ENCODE measurements at places on chromosomes 3 and 15. TPM values are rescaled to one million over a fixed set of nuclear protein-coding genes. Genes with fewer than 3 reads are reported as not detected.

DNA sequence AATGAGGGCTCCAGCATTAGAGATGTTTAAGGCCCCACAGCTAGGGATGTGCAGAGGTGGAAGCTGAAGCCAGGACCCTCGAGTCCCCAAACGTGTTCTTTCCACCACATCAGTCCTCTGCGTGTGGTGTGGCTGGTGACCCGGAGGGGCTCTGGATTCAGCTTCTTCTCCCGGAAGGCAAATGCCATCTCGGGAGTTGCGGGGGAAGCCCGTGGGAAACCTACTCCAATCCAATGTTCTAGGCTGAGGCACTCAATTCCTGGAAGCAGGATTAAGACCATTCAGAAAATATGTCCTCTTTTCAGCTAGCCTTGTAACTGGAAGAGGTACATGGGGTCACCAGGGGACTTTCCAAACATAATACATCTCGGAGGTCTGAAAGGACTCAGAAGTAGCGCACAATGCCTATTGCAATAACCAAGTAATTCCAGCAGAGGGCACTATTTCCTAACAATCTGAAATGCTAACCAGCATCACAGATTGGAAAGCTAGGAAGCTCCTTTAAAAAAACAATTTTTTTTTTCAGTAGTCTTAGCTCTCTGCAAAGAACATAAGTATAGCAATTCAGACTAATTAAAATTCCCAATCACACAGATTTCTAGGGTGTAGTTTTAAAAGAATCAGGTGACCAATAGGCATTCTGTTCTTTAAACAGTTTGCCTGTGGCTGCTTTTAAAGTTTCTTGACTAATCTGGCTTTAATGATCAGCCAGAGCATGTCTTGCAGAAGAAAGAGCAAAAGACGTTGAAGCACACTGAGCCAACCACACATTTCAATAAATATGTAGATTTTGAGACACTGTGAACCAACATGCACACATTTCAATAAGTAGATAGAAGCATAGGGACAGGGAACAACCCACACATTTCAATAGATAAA lies 36.1 kb downstream of the BNC1 start:
- peaks cover 28% of the 10 kb centered on the region for H3K27me3 ChIP-seq
- H3K4me1 ChIP-seq = peaks cover 3% of the 10 kb centered on the region
- DNase-seq = peak; percentile 53
- no peaks in the 10 kb centered on the region for H3K36me3 ChIP-seq

GRCh38 chr3:108097322-108098002 lies 6.6 kb upstream of the CD47 start:
- no peak for DNase-seq
- no peaks in the 10 kb centered on the region for H3K4me1 ChIP-seq
- H3K36me3 ChIP-seq = no peaks in the 10 kb centered on the region
- no peak overlapping the region for H3K4me3 ChIP-seq
- no peak overlapping the region for H3K27ac ChIP-seq

DNA sequence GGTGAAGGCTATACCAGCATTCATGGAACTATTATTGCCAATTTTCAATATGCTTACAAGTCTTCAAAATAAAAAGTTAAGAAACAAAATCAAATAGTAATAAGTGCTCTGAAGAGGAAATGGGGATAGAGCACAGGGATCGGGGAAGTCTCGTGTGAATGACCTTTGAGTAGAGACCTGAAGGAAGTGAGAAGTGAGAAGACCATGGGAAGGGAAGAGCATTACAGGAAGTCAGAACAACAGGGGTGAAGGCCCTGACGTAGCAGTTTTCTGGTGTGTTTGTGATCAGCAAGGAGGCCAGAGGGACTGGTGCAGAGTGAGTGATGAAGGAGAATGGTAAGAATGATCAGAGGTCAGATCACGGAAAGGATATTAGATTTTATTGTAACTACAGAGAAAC lies 48.1 kb downstream of the STAC start:
- no peak overlapping the region for H3K27ac ChIP-seq
- no peaks in the 10 kb centered on the region for H3K36me3 ChIP-seq
- no peak for DNase-seq
- no peaks in the 10 kb centered on the region for H3K4me1 ChIP-seq
- H3K4me3 ChIP-seq = no peak overlapping the region
- H3K27me3 ChIP-seq = no peaks in the 10 kb centered on the region

DNA sequence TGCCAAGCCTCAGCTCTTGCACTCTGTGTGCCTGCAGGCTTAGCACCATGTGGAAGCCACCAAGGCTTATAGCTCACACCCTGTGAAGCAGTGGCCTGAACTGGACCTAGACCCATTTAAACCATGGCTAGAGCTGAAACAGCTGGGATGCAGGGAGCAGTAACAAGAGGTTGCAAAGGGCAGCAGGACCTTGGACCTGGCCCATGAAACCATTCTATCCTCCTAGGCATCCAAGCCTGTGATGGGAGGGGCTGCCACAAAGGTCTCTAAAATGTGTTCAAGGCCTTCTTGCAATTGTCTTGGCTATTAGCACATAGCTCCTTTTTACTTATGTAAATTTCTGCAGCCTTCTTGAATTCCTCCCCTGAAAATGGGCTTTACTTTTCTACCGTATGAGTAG lies 57.9 kb upstream of the NPAP1 start:
- H3K4me3 ChIP-seq = no peak overlapping the region
- no peak for DNase-seq
- no peaks in the 10 kb centered on the region for H3K4me1 ChIP-seq
- no peak overlapping the region for H3K27ac ChIP-seq

- no peaks in the 10 kb centered on the region for H3K4me1 ChIP-seq
- H3K27ac ChIP-seq = no peak overlapping the region
- H3K4me3 ChIP-seq = no peak overlapping the region
- H3K36me3 ChIP-seq = no peaks in the 10 kb centered on the region
Measured at GRCh38 chr3:38998086-38998485, 53.7 kb downstream of the SCN11A start.

- no peak overlapping the region for H3K4me3 ChIP-seq
- peak; percentile 88 for DNase-seq
Measured at GRCh38 chr15:67826717-67827561, 1.6 kb downstream of the SKOR1 start.

GRCh38 chr3:133620066-133620784 lies 41.5 kb downstream of the TOPBP1 start:
- DNase-seq = no peak
- H3K36me3 ChIP-seq = peaks cover 34% of the 10 kb centered on the region
- no peaks in the 10 kb centered on the region for H3K4me1 ChIP-seq
- no peak overlapping the region for H3K27ac ChIP-seq
- H3K4me3 ChIP-seq = no peak overlapping the region

DNA sequence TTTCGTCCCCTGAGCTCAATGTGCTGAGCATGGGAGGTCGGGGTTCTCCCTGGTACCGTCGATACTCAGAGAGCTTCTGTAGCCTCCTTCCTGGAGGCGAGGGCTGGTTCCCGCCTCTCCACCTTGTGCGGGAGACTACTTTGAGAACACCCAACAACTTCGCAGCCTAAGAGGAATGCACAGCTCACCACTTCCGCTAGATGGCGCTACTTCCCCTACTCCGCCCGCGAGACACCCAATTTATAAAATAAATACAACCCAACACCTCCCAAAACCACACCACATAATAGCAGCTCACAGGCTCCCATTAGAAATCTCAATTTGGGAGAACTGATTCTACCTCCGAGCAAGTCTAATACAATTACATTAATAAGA lies 1.2 kb downstream of the RGMA start:
- H3K27ac ChIP-seq = no peak overlapping the region
- H3K36me3 ChIP-seq = no peaks in the 10 kb centered on the region
- no peaks in the 10 kb centered on the region for H3K4me1 ChIP-seq
- DNase-seq = peak; percentile 91
- H3K4me3 ChIP-seq = no peak overlapping the region

- H3K36me3 ChIP-seq = no peaks in the 10 kb centered on the region
- H3K27ac ChIP-seq = no peak overlapping the region
- H3K27me3 ChIP-seq = no peaks in the 10 kb centered on the region
- H3K4me1 ChIP-seq = no peaks in the 10 kb centered on the region
- DNase-seq = no peak
Measured at GRCh38 chr3:147572970-147573340, 163.8 kb downstream of the ZIC1 start.

DNA sequence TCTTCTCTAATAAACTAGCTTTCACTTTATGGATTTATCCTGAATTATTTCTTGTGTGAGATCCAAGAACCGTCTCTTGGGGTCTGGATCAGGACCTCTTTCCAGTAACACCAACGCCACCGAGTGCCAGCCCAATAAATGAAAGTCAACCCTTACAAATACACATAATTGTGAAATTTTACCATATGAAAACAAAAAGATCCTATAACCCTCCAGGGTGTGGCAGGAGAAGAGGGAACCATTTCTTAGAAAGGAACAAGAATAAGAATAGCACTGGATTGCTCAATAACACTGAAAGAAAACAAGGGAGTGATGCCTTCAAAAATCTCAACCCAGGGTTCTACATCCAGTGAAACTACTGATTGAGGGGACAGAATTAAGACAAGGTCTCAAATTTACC lies 51.6 kb upstream of the ACKR4 start:
- H3K36me3 ChIP-seq = no peaks in the 10 kb centered on the region
- DNase-seq = no peak
- no peaks in the 10 kb centered on the region for H3K27me3 ChIP-seq
- H3K27ac ChIP-seq = no peak overlapping the region

- DNase-seq = peak; percentile 99
- H3K4me3 ChIP-seq = no peak overlapping the region
- H3K4me1 ChIP-seq = peaks cover 51% of the 10 kb centered on the region
- no peaks in the 10 kb centered on the region for H3K27me3 ChIP-seq
- no peaks in the 10 kb centered on the region for H3K36me3 ChIP-seq
Measured at GRCh38 chr3:50163572-50164455, 8.7 kb downstream of the SEMA3F start.

- no peaks in the 10 kb centered on the region for H3K4me1 ChIP-seq
- H3K36me3 ChIP-seq = no peaks in the 10 kb centered on the region
- no peaks in the 10 kb centered on the region for H3K27me3 ChIP-seq
- no peak for DNase-seq
Measured at GRCh38 chr3:120062474-120062873, 31.8 kb downstream of the GSK3B start.

DNA sequence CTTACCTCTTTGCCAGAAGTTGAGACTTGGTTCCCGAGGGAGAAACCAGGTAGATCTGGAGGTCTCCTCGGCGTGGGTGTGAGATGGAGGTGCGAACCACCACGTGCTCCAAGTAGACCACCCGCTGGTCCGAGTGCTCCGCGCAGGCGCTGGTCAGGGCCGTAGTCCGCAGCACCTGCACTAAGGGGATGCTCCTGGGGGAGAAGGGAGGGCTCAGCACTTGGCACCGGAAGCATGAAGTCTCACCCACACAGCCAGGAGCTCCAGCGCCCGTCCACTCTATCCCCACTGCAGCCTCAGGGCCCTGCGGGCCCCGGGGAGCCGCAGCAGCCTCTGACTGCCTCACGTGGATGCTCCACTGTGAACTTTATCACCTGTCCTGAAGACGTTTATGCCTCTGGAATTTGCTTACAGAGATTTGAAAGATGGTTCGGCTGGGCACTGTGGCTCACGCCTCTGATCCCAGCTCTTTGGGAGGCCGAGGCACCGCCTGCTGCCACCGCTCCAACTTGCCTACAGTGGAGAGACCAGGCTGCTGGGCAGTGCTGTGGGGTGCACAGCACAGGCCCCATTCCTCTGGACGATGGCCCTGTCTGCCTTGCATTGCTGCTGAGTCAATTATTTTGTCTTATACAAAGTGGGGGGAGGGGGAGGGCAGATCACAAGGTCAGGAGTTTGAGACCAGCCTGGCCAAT lies 75.4 kb upstream of the SNRPA1 start:
- DNase-seq = no peak
- no peaks in the 10 kb centered on the region for H3K4me1 ChIP-seq
- no peak overlapping the region for H3K27ac ChIP-seq
- H3K4me3 ChIP-seq = no peak overlapping the region
- no peaks in the 10 kb centered on the region for H3K27me3 ChIP-seq

- H3K36me3 ChIP-seq = no peaks in the 10 kb centered on the region
- no peak for DNase-seq
- H3K4me1 ChIP-seq = peaks cover 2% of the 10 kb centered on the region
- no peak overlapping the region for H3K4me3 ChIP-seq
Measured at GRCh38 chr3:195110647-195111318, 160.2 kb downstream of the XXYLT1 start.

- DNase-seq = no peak
- H3K36me3 ChIP-seq = no peaks in the 10 kb centered on the region
- no peaks in the 10 kb centered on the region for H3K27me3 ChIP-seq
Measured at GRCh38 chr3:16917256-16917935, 32.6 kb downstream of the PLCL2 start.

GRCh38 chr15:76439542-76439941 lies 103.0 kb downstream of the ISL2 start:
- no peaks in the 10 kb centered on the region for H3K4me1 ChIP-seq
- no peak for DNase-seq
- no peaks in the 10 kb centered on the region for H3K36me3 ChIP-seq

GRCh38 chr15:41856262-41856661 lies 17.6 kb downstream of the PLA2G4B start:
- H3K27me3 ChIP-seq = peaks cover 16% of the 10 kb centered on the region
- no peak overlapping the region for H3K27ac ChIP-seq
- no peak overlapping the region for H3K4me3 ChIP-seq

DNA sequence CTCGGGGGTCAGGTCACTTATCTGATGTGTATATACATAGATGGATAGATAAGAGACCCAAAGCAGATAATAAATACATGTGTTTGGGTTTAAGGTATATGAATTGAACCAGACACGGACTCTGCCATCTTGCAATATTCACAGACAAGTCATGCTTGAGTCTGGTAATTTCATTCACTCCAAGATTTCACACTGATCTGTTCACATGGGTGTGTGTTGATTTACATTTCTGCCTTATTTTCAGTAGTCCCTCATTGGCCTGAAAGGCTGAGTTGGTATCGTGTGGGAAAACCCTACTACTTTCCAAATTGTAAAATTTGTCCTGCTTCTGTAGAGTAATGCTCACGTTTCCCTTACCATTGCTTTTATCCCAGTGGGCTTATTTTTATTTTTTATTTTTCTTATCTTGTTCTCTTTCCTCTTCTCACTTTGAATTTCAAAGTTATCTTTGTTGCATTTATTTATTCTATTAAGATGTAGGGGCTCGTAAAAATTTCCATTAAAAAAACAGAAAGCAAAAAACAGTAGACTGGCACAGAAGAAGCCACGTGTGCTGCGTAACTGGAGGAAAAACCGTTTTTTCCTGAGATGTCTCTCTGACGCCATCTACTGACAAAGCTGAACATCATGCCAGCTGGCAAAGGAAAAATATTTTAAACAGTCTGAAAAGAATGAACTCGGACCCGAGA lies 10.8 kb upstream of the MFSD1 start:
- H3K4me3 ChIP-seq = peak overlapping the region; percentile 28
- H3K27me3 ChIP-seq = no peaks in the 10 kb centered on the region
- H3K36me3 ChIP-seq = peaks cover 2% of the 10 kb centered on the region
- peak overlapping the region; percentile 74 for H3K27ac ChIP-seq

- no peak overlapping the region for H3K4me3 ChIP-seq
- H3K36me3 ChIP-seq = no peaks in the 10 kb centered on the region
- no peaks in the 10 kb centered on the region for H3K27me3 ChIP-seq
- H3K27ac ChIP-seq = no peak overlapping the region
- H3K4me1 ChIP-seq = no peaks in the 10 kb centered on the region
Measured at GRCh38 chr15:40680151-40680550, 14.8 kb upstream of the RAD51 start.

The IQCH gene
- 4.7 TPM for total RNA-seq

The OR5K2 gene
- total RNA-seq = not detected

The PODXL2 gene
- total RNA-seq = 0.36 TPM

The NOX5 gene
- total RNA-seq = 0.36 TPM

The SEMA5B gene
- not detected for total RNA-seq

The CCRL2 gene
- 0.88 TPM for total RNA-seq

The CFAP100 gene
- not detected for total RNA-seq

The RETNLB gene
- total RNA-seq = not detected

The SEMA3F gene
- total RNA-seq = 16.5 TPM

The HGD gene
- under 0.01 TPM for total RNA-seq

The SLC22A14 gene
- 0.29 TPM for total RNA-seq

The GPR149 gene
- total RNA-seq = not detected

The IL17RD gene
- 2.2 TPM for total RNA-seq

The MAP3K13 gene
- total RNA-seq = 16.3 TPM

The SCN5A gene
- total RNA-seq = under 0.01 TPM
